ENCODE measurements at places on chromosomes 5 and 9.

GRCh38 chr5:150211156-150212030, 21.5 kb downstream of the SLC6A7 start:
- H3K27ac ChIP-seq = no peak overlapping the region
- no peak overlapping the region for H3K4me3 ChIP-seq
- H3K4me1 ChIP-seq = peaks cover 4% of the 10 kb centered on the region
- H3K36me3 ChIP-seq = no peaks in the 10 kb centered on the region

GRCh38 chr5:178153530-178154340, at the start of gene NHP2:
Gene NHP2, minus strand, starts transcription at chr5:178153885. Its CDS starts 68 bp downstream, at chr5:178153817.
- DNase-seq = peak; percentile 100
- peaks cover 24% of the 10 kb centered on the region for H3K36me3 ChIP-seq
- peak within 1 kb of the TSS; percentile 85 for H3K4me3 ChIP-seq

DNA sequence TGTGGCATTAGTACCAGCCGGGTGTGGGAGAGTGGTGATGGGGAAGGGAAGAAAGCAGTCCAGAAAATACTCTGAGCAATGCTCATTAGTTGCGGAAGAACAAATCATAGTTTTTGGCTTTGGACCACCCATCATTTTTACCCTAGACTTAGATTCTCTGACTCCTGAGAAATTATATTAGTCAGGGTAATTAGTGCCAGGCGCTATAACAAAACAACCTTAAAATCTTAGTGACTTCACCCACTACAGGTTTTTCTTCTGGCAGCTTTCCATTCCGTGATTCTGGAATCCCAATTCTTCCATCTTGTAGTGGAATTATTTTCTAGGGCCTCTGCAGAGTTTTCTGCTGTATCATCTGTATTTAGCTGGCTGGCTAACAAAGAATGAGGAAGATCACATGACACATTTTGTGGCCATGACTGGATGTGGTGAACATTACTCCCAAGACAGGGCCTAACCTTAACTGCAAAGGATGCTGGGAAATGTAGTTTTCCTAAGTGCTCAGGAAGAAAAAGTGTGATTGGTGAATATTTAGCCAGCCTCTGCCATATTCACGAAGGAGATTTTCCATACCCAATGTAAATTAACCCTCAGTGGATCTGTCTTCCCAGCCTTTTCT, 373.0 kb upstream of the MEF2C start:
- H3K4me1 ChIP-seq = no peaks in the 10 kb centered on the region
- H3K27ac ChIP-seq = no peak overlapping the region
- no peaks in the 10 kb centered on the region for H3K27me3 ChIP-seq
- H3K36me3 ChIP-seq = no peaks in the 10 kb centered on the region
- no peak for DNase-seq

DNA sequence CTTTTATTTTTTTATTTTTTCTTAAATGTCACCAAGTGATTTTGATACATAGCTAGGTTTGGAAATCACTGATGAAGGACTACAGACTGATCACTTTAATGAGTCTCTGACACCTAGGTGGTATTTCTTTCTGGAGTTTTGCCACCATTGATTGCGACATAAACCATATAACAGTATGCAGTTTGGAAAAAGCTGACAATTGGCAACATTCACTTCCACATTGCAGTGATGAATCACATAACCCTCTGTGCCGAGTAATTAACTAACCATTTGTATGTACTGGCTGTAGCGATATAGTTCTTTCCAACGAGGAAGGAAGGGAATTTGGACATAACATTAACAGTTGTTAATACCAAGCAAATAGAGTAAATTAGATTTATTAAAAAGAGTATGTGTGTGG, 222.9 kb upstream of the EFNA5 start:
- peak; percentile 42 for DNase-seq
- no peaks in the 10 kb centered on the region for H3K4me1 ChIP-seq
- H3K36me3 ChIP-seq = no peaks in the 10 kb centered on the region

DNA sequence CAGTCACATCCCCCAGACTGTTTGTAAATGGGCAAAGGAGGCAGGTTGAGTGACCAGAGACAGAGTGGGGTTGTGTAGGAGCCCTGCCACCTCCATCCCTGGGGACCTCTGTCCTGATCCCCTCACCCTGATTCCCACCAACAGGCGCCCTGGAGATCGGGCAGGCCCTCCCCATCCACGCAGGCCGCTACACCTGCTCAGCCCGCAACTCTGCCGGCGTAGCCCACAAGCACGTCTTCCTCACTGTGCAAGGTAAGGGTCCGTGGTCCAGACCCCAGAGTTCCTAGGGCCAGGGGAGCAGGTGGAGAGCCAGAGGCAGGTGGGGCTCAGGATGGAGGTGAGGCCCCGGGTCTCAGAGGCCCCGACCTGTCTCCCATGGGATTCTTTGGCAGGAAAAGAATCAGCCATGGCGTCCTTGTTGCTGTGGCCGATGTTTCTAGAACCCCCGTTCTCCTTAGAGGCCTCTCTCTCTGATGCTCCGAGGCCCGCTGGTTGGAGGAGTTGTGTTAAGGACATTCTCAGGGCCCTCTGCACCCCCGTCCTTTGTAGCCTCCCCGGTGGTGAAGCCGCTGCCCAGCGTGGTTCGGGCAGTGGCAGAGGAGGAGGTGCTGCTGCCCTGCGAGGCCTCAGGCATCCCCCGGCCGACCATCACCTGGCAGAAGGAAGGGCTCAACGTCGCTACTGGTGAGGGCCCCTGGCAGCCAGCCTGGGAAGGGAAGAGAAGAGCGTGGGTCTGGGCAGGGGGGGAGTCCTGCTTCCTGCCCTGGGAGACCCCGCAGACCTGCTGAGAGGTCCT, 41.9 kb upstream of the ASS1 start:
- H3K27ac ChIP-seq = no peak overlapping the region
- peaks cover 10% of the 10 kb centered on the region for H3K4me1 ChIP-seq
- H3K36me3 ChIP-seq = no peaks in the 10 kb centered on the region
- H3K27me3 ChIP-seq = no peaks in the 10 kb centered on the region

DNA sequence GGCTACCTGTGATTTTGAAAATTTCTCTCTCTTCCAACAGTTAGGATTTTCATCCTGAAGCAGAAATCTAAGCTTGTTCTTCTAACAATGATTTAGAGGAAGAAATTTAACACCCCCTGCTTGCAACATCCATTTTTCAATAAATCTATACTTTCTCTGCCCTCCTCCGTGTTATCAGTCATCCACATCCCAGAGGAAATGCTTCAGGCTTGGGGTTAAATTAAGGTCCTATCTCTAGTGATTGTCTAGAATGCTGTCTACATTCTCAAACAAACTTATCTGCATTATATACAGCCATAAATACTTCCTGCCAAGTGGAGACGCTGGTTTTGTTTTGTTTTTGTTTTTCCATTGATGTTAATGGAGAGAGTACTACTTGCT, 371.0 kb downstream of the CSNK1G3 start:
- no peaks in the 10 kb centered on the region for H3K27me3 ChIP-seq
- H3K36me3 ChIP-seq = no peaks in the 10 kb centered on the region
- no peak for DNase-seq
- no peak overlapping the region for H3K4me3 ChIP-seq

GRCh38 chr5:141574122-141574510, 44.7 kb downstream of the DIAPH1 start:
- peaks cover 26% of the 10 kb centered on the region for H3K36me3 ChIP-seq
- no peak for DNase-seq
- no peaks in the 10 kb centered on the region for H3K27me3 ChIP-seq
- H3K4me1 ChIP-seq = no peaks in the 10 kb centered on the region

GRCh38 chr9:130694205-130694604, 625 bp downstream of the EXOSC2 start:
- no peaks in the 10 kb centered on the region for H3K27me3 ChIP-seq
- H3K4me3 ChIP-seq = peak overlapping the region; percentile 87

- no peaks in the 10 kb centered on the region for H3K36me3 ChIP-seq
- H3K27ac ChIP-seq = no peak overlapping the region
- no peaks in the 10 kb centered on the region for H3K27me3 ChIP-seq
- no peak for DNase-seq
- no peak overlapping the region for H3K4me3 ChIP-seq
Measured at GRCh38 chr9:122360891-122361290, 9.9 kb upstream of the PTGS1 start.

GRCh38 chr9:126830827-126831226, 26.0 kb downstream of the ZBTB43 start:
- no peaks in the 10 kb centered on the region for H3K27me3 ChIP-seq
- no peak for DNase-seq
- no peak overlapping the region for H3K4me3 ChIP-seq
- peaks cover 1% of the 10 kb centered on the region for H3K4me1 ChIP-seq

GRCh38 chr5:81748556-81748955, 2.3 kb downstream of the SSBP2 start:
- H3K36me3 ChIP-seq = no peaks in the 10 kb centered on the region
- H3K27me3 ChIP-seq = no peaks in the 10 kb centered on the region
- no peak overlapping the region for H3K27ac ChIP-seq
- DNase-seq = no peak
- peaks cover 8% of the 10 kb centered on the region for H3K4me1 ChIP-seq

GRCh38 chr9:127796225-127796813, 6.4 kb upstream of the FPGS start:
- no peak for DNase-seq
- peaks cover 16% of the 10 kb centered on the region for H3K36me3 ChIP-seq
- H3K27me3 ChIP-seq = no peaks in the 10 kb centered on the region
- no peaks in the 10 kb centered on the region for H3K4me1 ChIP-seq

DNA sequence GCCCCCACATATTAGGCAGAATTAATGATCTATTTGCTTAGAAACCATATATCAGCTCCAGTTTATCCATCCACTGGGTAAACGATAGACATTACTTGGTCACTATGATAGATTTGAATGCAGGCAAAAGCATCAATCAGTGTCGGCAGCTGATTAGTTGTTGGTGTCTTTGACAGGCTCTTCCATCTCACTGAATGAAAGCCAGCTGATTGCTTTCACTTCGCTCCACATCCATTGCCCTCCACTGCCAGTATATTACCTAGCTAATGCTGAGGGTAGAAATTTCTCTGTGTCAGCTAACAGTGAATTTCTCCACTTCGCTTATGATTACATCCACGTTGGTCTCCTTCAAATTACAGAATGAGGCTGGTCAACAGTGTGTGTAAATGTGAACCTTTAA, 821.3 kb upstream of the TYRP1 start:
- H3K27me3 ChIP-seq = no peaks in the 10 kb centered on the region
- DNase-seq = no peak
- H3K4me3 ChIP-seq = no peak overlapping the region
- H3K27ac ChIP-seq = no peak overlapping the region
- no peaks in the 10 kb centered on the region for H3K36me3 ChIP-seq

GRCh38 chr5:52754051-52754450, 33.7 kb upstream of the ITGA1 start:
- H3K36me3 ChIP-seq = no peaks in the 10 kb centered on the region
- H3K4me3 ChIP-seq = no peak overlapping the region
- DNase-seq = no peak
- H3K27me3 ChIP-seq = no peaks in the 10 kb centered on the region
- H3K27ac ChIP-seq = no peak overlapping the region
- no peaks in the 10 kb centered on the region for H3K4me1 ChIP-seq

DNA sequence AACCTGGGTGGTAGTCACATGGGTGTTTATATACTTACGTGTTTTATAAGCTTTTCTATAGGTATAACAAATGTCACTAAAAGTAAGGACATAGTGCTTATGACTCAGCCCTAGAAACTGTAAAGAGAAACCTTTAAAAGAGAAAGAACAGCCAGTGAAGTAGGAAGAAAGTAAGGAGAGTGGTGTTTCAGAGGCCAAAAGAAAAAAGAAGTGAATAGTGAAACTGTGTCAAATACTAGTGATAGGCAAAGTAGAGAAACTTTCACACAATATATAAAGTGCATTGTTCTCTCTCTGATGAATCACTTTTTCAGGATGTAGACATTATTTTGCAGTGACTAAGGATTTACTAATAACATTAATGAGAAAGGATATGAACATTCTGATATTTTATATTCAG, 74.2 kb upstream of the SUSD1 start:
- no peaks in the 10 kb centered on the region for H3K4me1 ChIP-seq
- no peak overlapping the region for H3K4me3 ChIP-seq
- H3K27me3 ChIP-seq = no peaks in the 10 kb centered on the region
- DNase-seq = no peak

DNA sequence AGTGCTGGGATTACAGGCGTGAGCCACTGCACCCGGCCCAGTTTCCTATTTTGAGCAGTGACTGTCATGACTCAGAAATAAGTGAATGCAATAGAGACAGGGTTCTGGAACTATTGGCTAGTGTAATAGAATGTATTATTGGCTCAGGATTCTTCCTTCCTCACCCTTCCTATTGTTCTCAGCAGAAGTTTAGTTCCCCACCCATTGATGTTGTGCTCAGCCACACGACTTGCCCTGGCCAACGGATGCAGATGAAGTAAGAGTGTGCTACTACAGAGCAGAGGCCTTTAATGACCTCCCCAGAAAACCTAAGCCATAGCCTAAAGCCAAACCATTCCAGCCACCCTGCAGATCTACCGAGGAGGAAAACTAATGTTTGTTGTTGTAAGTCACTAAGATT, 287.9 kb downstream of the AGTPBP1 start:
- no peaks in the 10 kb centered on the region for H3K4me1 ChIP-seq
- DNase-seq = peak; percentile 4
- H3K4me3 ChIP-seq = no peak overlapping the region
- no peaks in the 10 kb centered on the region for H3K27me3 ChIP-seq
- no peaks in the 10 kb centered on the region for H3K36me3 ChIP-seq

DNA sequence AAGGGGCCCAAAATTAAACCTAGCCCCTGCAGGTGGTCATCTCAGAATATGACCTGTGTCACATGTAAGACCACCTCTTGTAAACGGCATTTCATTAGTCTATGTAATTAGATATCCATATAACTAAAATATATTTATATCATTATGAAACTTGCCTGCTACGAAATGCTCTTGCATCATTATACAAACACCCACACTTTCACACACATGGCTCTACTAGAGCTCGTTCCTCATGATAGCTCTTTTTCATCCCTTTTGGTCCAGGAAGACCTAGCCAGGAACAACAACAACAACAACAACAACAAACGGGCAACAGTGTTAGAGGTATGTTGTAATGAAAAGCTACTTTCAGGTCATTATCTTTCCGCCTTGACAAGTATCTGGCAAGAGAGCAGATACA, 58.6 kb downstream of the LHFPL2 start:
- no peak overlapping the region for H3K4me3 ChIP-seq
- peaks cover 10% of the 10 kb centered on the region for H3K36me3 ChIP-seq
- no peak for DNase-seq
- no peak overlapping the region for H3K27ac ChIP-seq

DNA sequence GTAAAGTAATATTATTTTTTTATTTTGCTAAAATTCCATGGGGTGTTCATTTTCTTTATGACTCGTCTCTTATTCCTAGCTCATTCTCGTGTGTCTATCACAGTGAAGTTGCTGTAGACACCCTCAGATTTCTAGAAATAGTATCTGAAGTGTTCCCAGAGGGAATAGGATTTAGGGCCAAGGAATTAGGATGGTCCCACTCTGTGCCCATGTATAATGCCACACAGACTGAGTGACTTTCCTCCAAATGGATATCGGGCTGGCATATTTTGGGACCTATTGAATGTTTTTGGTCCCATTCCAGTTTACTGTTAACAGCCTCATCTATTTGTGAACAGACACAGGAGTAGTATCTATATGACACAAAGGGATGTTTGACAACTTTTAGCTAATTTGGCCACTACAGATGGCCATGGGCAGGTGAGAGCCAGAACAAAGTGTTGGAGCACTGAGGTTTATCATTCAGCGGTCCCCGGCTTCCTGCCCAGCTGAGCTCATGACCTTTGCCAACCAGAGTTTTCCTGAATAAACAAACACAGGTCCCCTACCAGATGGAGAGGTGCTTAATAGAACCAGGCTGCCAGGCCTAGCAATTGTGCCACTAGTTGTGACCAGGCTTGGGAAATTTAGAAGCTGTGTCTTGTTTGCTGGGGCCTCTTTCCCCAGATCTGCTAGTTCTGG, 46.9 kb downstream of the MAP1B start:
- H3K36me3 ChIP-seq = no peaks in the 10 kb centered on the region
- H3K27ac ChIP-seq = no peak overlapping the region
- H3K27me3 ChIP-seq = no peaks in the 10 kb centered on the region
- H3K4me3 ChIP-seq = no peak overlapping the region

Data from trophoblast cell (in vitro differentiated cells and primary cell).